ENCODE measurements at places on chromosomes 11 and 22. TPM values are rescaled to one million over a fixed set of nuclear protein-coding genes. Genes with fewer than 3 reads are reported as not detected.

GRCh38 chr11:22807855-22808570 lies 21.6 kb downstream of the SVIP start:
- DNase-seq: no peak

- no peak for DNase-seq
Measured at GRCh38 chr11:11387622-11388305, 34.7 kb upstream of the CSNK2A3 start.

GRCh38 chr11:3853899-3854659 lies 1.4 kb upstream of the STIM1 start:
- DNase-seq: no peak

DNA sequence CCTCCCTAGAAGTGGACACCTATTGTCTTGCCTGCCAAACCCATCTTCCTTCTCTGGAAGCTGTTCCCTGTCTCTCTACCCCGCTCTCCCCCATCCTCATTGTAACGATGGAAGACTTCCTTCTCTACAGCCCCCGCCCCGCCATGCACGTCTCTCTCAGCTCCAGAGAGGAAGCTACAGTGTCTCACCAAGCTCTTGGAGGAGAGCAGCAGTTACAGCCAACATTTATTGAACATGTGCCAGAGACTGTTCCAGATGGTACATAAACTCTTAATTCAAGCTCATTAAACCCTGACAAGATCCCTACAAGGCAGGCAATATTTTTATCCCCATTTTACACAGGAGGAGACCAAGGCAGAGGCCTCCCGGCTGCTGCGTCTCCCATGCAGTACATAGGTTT lies 15.1 kb downstream of the MCHR1 start:
- DNase-seq: no peak

DNA sequence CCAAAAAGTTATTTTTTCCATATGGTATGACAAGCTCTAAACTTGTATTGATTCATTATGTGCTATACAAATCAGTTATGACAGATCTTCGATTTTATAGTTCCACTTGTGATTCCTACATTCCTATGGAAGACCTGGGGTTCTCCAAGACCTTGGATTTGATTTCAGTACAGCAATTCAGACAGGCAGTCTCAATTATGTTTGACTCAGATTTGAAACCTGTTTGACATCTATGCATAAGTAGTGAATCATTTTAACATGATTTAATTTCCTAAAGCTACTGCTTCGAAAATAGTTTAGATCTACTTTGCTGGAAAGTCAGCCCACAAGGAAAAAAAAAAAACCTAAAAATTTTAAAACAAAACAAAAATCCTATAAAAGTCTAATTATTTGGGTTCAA lies 820.4 kb downstream of the LUZP2 start:
- no peak for DNase-seq

DNA sequence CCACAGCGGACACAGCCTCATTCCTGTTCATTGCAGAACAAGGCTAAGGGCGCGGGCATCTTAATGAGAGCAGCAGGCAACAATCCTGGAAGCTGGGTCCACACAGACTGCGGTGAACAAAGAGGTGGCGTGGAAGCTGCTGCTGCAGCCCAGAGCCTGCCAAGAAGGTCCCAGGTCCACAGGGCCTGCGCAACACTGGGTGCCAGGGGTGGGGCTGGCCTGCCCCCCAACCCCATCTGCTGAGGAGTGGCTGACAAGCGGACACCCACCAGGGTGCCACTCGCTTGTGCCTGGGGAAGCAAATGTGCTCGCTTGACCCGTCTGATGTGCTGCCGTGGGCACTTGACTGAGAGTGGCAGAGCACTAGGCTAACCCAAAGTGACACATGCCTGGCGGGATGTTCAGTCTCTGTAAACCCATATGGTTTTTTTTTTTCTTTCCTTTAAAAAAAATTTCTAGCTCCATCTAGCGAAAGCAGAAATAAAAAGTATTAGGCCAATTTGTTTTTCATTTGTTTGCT lies 83.2 kb upstream of the PITPNB start:
- DNase-seq: no peak

GRCh38 chr11:126607374-126607773 lies 251.9 kb downstream of the ST3GAL4 start:
- DNase-seq: no peak

DNA sequence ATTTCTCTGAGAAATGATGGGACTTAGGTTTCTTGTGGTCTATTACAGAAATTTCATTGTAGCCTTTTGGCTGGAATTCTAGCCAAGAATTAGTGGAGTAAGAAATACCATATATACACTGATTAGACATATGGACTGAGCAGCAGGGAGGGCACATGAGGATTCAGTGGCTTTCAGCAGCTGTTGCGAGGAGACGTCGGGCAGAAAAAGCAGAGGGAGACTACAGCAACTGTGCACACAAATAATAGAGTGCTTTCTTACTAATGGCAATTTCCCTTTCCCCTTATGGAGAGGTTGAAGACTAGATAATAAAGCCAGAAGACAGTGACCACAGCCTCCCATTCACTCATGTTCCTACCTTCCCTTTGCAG lies 35.4 kb upstream of the CCDC34 start:
- no peak for DNase-seq

DNA sequence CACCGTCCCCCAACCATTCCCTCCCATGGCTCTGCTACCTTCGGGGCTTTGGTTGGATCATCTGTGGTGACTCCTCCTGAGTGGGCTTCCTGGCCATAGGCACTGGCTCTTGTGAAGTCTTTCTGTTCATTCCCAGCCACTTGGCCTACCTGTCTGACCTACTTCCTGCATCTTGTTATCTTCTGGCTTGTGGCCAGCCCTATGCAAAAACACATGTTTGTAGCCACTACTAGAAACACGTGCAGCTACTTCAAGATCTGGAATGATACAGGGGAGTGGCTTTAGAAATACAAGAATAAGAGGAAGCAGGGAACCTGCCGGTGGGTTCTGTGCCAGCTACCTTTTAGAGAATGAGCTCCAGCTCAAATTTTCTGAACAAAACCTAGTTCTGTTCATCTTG lies 20.9 kb downstream of the RCOR2 start:
- no peak for DNase-seq

GRCh38 chr22:42596863-42597530 lies 17.7 kb downstream of the POLDIP3 start:
- no peak for DNase-seq

- peak; percentile 49 for DNase-seq
Measured at GRCh38 chr22:36741204-36741793, 34.6 kb downstream of the IFT27 start.

- no peak for DNase-seq
Measured at GRCh38 chr11:70128435-70128906, 50.4 kb downstream of the ANO1 start.

DNA sequence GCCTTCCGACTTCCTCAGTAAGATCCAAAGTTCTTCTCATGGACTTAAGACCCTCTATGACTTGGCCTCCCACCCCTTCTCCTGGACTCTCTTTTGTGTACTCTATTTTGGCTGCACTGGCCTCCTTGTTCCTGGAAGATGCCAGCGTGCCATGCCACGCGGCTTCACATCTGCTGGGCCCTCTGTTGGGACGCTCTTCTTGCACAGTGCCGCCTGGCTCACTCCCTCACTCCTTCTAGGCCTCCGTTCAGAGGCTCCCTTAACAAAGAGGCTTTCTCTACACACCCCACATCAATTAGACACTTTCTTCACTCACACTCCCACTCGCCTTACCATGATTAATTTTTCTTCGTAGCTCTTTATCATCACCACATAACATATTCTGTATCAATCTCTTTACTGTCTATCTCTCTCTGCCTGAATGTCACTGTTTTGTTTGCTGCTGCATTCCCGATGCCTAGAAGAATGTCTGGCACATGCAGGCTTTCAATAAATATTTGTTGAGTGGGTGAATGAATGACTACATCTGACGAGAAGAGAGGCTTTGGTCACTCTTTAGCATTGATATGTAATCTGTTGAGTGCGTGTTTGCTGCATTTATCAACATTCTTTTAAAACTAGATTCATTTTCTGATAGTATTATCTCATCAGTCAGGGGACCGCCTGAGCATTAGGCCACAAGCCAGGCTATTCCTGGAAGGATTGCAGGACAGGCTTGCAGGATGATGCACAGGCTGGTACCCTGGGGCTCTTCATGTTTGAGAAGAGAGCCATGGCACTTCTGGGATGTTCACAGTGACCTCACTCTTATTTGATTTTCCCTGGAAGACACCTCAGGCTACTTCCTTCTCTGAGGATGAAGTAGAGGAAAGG lies 60.6 kb upstream of the AMPD3 start:
- no peak for DNase-seq

GRCh38 chr22:22059291-22060002 lies 76.9 kb upstream of the TOP3B start:
- no peak for DNase-seq

DNA sequence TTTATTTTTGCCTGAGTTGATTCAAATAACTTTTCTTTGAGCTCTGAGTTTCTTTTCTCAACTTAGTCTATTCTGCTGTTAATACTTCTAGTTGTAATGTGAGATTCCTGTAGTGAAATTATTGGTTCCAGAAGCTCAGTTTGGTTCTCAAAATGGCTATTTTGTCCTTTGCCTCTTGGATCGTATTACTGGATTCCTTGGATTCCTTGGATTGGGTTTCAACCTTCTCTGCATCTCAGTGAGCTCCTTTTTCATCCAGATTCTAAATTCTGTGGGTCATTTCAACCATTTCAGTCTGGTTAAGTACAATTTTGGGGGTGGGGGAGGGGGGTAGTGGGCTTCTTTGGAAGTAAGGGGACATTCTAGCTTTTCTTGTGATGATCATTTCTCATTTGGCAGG lies 341.1 kb upstream of the CNTN5 start:
- DNase-seq: no peak

GRCh38 chr11:102921587-102922220 lies 33.8 kb downstream of the MMP13 start:
- DNase-seq: no peak

DNA sequence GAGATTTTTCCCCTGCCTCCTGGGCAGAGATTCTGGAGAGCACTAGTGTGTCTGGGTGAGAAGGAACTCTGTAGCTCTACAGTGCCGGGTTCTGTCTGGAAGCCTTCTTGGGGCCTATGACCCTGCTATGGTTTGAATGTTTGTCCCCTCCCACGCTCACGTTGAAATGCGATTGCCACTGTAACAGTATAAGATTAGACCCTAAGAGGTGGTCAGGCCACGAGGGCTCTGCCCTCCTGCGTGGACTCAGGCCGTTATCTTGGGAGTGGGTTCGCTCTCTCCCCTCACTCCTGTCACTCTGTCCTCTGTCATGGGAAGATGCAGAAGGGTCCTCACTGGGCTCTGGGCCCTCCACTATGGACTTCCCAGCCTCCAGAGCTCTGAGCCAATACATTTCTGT lies 3.5 kb downstream of the AP5B1 start:
- peak; percentile 62 for DNase-seq

CASP5 gene
- not detected for total RNA-seq

RASGRP2 gene
- 11.2 TPM for total RNA-seq

ACTN3 gene
- not detected for total RNA-seq

POTEH gene
- not detected for total RNA-seq

SLC6A5 gene
- total RNA-seq: not detected

BIK gene
- total RNA-seq: not detected

GRM5 gene
- total RNA-seq: not detected

C11orf52 gene
- total RNA-seq: 0.42 TPM

Measured in osteocyte (in vitro differentiated cells).